Effector memory CD8-positive, alpha-beta T cell (primary cell): ENCODE measurements at places on chromosomes 16 and 17.

DNA sequence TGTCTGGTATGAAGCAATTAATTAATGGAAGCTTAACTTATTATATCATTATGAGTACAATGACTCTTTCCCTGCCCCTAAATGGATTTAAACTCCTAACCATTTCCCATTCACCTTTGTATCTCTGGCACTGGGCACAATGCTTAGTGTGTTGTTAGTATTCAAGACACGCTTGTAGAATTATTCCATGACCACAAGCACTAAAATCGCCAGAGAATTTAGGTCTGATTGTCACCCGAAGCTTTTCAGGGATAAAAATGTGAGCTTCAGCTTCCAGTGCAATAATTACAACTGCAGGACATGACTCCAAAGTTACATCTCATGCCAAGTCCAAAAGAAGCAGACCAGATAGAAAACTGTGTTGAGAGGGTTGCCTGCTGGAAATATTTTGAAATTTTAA, 101.6 kb downstream of the CDH8 start:
- DNase-seq, result no peak

- DNase-seq, result no peak
Measured at GRCh38 chr17:18005496-18005895, 32.8 kb downstream of the DRC3 start.

- no peak for DNase-seq
Measured at GRCh38 chr16:12421688-12422087, 382.0 kb downstream of the CPPED1 start.

DNA sequence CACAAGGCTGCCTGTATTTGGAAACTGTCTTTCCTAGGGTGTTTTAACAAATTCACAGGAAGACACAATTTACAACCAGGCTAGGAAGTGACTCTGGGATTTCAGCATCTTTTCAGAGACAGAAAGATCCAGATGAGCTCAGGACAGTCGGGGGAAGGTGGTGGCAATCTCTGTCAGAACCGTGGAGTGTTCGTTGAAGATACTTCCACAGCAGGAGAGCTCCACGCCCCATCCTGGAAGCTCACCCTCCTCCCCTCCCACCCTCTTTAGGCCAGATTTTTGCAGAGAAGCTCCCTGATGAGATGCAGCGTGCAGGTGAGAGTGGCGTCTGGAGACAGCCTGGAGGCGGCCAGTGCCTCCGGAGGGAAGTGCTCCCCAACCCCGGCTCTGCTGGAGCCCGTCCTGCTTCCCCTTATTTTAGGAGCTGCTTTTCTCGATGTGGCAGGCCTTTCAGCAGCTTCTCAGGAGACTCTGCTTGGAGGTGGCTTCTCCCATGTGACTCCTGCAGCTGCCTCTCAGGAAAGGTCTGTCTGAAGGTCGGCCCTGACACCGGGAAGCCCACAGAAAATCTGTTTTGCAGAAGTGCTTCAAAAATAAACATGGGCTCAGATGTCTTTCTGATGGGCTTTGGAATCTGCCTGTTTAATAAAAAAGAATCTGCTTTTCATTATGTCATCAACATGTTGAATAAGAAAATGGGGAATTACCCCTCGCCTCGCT, 186.4 kb upstream of the CHMP6 start:
- DNase-seq, result no peak

DNA sequence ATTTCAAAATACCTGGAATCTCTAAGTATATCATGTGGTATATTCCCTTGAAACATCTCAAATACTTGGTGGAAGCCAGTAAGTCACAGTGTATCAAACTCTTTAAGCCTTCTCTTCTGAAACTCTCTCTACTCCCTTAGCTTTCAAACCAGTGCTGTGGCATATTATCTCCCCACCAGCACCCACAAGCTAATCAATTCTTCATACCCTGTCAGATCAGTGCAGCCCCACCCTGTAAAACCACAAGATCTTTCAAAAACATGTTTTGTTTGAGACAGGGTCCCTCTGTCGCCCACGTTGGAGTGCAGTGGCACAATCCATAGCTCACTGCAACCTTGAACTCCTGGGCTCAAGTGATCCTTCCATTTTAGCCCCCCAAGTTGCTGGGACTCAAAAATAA, 91.6 kb upstream of the C17orf78 start:
- no peak for DNase-seq

GRCh38 chr17:15181333-15181732, 83.8 kb downstream of the PMP22 start:
- no peak for DNase-seq

GRCh38 chr16:72554935-72555334, 383.0 kb upstream of the PMFBP1 start:
- no peak for DNase-seq

GRCh38 chr16:69741951-69742904, 12.5 kb downstream of the NOB1 start:
- no peak for DNase-seq

DNA sequence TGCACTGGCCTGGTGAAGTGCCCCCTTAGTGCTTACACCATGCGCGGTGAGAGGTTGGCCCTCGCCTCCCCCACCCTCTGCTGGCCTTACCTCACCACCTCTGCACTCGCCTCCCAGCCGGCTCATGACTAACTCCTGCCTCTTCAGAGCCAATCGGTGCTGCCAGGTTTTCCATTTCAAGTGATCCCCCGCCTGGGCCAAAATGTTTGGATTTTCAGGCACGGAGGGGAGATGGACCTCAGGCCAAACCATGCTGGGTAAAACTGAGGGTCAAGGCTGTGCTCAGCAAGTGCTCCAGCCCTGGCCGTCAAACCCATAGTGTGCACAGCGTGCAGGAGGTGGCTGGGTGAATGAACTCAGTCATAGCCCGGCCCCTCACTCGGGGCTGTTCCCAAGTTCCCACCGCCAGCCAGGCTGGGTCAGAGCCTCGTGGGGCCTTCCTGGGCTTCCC, 175.4 kb downstream of the SEC14L1 start:
- no peak for DNase-seq

DNA sequence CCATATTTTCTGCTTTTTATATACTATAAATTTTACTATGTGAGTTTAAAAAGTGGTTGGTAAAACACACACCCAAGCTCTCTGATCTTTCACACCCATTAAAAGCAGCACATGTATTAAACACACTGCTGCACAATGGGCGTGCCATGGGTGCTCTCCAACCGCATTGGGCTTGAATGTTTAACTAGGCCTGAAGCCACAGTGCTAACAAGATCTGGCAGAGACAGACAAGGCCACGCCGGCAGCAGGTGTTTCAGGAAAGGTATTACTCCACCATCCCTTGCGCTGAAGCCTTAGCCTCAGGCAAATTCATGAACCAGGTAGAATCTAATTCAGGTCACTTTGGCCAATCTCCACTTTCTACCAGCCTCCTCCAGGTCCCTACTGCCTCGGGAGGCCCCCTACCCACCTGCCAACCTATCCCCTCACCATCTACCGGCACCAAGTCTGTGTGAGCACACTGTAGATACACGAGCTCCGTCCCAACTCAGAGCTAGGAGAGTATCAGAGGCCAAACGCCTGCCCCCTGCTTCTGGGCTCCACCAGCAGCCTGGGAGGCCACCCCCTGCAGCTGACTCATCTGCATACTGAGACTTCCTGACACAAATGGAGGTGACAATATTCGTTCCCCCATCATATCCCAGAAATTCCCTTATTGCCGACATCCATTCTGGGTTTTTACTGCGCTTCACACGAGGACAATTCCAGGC, 95.0 kb downstream of the ADCY9 start:
- DNase-seq, result no peak

- no peak for DNase-seq
Measured at GRCh38 chr17:34116306-34116705, 138.8 kb upstream of the CCL2 start.

GRCh38 chr16:31083556-31083955, 5.2 kb downstream of the PRSS53 start:
- no peak for DNase-seq

- DNase-seq, result no peak
Measured at GRCh38 chr16:1708083-1708767, 2.2 kb downstream of the MAPK8IP3 start.

- DNase-seq, result peak; percentile 31
Measured at GRCh38 chr17:57440522-57441269, 184.4 kb downstream of the MSI2 start.

DNA sequence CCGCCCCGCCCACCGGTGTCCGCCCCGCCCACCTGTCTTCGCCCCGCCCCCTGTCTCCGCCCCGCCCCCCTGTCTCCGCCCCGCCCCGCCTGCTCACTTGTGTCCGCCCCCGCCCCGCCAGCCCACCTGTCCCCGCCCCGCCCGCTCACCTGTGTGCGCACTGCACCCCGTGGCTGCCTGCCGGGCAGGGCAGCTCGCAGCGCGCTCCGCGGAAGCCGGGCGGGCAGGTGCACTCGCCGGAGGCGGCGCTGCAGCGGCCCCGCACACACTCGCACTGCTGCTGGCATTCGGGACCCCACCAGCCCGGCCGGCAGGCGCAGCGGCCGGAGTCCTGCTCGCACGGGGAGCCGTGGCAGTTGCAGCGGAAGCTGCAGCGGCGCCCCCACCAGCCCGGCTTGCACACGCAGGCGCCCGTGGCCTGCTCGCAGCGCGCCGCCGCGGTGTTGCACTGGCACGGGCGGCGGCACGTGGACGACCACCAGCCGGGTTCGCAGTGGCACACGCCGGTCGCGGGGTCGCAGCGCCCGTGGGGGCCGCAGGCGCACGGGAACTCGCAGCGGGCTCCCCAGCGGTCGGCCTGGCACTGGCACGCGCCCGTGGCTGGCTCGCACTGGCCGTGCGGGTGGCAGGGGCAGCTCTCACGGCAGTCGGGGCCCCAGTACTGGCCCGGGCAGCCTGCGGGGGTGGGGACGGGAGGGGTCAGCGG, 2.1 kb downstream of the SCARF1 start:
- peak; percentile 54 for DNase-seq

- DNase-seq, result no peak
Measured at GRCh38 chr17:75266316-75267152, 4.5 kb downstream of the MIF4GD start.

GRCh38 chr16:7303052-7303610, 29.5 kb upstream of the RBFOX1 start:
- no peak for DNase-seq

DNA sequence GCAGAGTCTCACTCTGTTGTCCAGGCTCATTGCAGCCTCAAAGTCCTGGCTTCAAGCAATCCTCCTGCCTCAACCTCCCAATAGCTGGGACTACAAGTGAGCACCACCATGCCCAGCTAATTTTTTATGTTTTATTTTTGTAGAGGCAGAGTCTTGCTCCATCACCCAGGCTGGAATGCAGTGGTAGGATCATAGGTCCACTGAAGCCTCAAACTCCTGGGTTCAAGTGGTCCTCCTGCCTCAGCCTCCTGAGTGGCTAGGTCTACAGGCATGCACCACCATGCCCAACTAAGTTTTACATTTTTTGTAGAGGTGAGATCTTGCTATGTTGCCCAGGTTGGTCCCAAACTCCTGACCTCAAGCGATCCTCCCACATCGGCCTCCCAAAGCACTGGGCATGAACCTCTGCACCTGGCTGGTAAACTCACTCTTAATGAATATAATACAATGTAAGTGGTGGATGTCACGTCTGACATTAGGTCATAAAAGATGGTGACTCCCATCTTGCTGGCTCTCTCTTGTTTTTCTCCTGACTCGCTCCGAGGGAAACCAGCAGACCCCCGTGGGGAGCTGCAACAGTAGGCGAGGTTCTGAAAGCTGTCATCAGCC, 126.2 kb downstream of the IRX3 start:
- DNase-seq, result no peak

DNA sequence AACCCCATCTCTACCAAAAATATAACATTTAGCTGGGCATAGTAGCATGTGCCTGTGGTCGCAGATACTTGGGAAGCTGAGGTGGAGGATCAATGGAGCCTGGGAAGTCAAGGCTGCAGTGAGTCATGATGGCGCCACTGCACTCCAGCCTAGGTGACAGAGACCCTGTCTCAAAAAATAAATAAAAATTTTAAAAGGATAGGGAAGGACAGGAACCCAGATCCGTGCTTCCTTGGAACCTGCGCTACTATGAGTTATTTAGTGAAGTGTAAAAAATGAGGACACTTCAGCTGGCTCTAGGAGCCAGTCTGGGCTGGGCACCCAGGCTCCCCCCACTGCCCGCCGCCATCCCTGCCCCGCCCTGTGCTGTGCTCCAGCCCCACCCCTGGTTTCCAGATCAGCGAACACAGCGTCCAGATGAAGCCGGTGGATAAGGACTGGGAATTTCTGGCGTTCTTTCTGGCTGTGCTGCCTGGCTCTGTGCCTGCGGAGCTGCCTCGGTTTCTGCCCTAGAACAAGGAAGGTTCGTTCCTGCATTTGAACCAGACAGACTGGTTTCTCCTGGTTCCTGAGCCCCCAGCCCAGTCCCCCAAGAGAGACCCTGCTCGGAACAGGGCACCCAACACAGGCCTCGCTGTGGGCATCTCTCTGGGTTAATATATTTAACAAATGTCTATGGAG, 18.5 kb downstream of the PLLP start:
- no peak for DNase-seq

DNA sequence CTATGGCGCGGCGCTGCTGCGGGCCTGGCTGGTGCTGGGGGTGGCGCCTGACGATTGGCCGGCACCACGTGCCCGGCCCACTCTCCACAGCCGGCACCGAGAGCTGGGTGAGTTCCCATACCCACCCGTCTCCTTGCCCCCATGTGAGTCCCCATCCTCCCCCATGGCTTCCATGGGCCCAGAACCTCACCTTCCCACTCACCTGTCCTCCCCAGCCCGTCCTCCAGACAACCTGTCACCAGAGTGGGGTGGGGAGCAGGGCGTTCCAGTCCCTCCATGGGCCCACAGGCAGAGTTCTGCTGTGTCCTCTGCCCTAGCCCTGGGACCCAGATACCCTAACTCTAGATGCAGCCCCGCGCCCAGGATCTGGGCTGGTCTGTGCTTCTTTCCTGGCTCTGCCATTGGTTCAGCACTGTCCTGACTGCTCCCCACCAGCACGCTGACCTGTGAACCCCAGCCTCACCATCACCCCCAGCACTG, 5.5 kb downstream of the ARMC5 start:
- DNase-seq, result no peak

GRCh38 chr16:12319428-12320035, 343.0 kb downstream of the SNX29 start:
- DNase-seq, result no peak

- no peak for DNase-seq
Measured at GRCh38 chr17:15663176-15663575, 20.9 kb downstream of the TRIM16 start.

DNA sequence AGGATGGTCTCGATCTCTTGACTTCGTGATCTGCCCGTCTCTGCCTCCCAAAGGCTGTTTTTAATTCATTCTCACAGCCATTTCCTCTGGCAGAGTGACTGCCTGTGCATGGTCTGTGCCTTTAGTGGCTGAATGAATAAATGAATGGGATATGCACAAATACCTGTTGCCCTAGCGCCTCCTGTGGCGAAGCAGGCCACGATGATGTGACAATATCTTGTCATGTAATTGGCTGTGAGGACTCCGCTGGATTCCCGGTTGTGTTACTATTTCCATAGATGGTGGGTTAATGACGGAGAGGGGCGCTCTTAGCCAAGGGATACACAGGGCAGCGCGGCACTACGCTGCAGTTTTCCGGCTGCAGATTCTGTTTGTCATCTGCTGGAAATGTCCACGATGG, 26.8 kb upstream of the ENDOV start:
- DNase-seq, result no peak
